NCI-H1105 (cell line): ENCODE measurements at places on chromosomes 4 and X.

GRCh38 chr4:140222171-140222570 is 68.2 kb upstream of the MAML3 start:
- DNase-seq = no peak

GRCh38 chr4:81631958-81632441 is 160.3 kb upstream of the RASGEF1B start:
- DNase-seq = no peak

GRCh38 chrX:88604433-88605221 is 142.4 kb upstream of the CPXCR1 start:
- no peak for DNase-seq

DNA sequence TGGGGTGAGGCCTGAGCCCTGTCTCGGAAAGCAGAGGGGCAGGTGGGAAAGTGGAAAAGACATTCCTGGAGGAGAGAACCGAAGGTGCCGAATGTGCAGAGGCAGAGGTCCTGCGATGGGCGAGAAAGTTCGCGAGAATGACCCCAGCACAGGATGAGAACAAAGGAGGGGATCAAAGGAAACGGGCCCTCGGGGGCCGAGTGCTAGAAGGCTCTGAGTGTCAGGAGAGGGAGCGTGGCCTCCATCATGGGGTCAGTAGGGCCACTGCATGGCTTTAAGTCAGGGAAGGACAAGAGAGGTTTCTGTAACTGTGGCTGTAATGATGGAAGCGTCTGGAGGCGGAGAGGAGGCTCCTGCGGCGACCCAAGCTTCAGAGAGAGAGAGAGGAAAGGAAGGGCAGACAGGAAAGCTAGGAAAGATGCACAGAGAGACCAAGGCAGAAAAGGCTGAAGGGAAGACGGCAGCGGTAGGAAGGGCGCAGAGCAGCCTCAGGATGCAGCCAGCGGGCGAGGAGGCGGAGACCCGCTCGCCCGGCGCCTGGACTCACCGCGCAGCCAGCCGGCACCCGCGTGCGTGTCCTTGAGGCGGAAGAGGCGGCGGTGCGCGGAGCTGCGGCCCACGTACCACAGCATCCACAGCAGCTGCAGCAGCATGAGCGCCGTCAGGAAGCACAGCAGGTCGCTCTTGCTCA is 669 bp downstream of the OTOP1 start:
- no peak for DNase-seq

- DNase-seq = no peak
Measured at GRCh38 chrX:65576160-65576559, 41.6 kb upstream of the LAS1L start.

- DNase-seq = no peak
Measured at GRCh38 chr4:153362184-153362583, 17.7 kb downstream of the MND1 start.

DNA sequence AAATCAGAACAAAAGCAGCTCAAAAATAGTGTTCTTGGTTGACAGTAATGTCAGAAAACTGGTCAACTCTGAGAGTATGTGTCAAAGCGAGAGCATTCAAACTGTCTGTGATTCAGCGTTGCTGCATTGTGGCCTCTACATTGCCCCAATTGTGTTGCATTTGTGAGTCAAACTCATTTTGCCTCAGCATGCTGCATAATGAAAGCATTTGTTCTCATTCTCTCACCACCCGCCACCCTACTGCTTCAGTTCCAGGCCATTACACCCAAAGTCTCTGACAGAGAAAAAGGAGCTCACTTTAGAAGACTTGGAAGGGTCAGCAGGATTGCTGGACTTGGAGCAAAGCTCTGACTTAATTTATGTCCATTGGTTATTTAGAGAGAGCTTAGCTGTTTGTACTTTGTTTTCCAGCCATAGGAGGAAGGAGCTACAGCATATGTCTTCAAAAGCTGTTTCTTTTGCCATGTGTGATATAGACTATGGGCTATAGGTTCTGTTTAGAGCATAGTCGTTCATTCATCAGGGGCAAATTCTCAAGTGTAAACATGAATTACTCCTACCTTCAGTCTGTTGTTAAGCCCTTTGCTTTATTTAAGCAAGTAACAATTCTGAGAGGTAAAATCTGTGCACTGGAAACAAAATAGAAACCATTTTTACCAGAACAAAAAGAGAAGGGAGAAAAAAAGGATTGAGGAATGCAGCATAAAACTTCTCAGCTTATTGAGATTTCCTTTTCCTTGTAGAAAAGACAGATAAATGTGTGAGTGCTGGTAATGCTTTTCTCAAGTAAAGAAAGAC is 153.4 kb upstream of the ANK2 start:
- no peak for DNase-seq

DNA sequence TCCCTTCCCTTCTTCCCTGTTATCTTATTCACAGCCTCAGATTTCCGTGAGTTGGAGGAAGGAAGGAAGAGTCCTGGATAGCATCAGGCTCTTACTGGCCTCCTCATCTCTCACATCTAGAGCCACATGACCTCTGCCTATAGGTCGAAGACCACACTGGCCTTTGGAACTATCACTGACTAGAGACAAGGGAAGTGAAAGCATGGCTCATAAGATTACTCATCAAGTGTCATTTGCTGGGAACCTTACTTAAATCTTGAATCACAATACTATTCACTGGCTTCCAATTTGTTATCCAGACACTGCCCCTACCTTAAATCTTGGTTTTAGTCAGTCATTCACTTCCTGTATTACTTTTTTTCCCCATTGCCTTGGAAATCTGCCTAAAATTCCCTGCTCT is 61.6 kb upstream of the MTMR8 start:
- no peak for DNase-seq
